ENCODE measurements at places on chromosomes 4 and X.

DNA sequence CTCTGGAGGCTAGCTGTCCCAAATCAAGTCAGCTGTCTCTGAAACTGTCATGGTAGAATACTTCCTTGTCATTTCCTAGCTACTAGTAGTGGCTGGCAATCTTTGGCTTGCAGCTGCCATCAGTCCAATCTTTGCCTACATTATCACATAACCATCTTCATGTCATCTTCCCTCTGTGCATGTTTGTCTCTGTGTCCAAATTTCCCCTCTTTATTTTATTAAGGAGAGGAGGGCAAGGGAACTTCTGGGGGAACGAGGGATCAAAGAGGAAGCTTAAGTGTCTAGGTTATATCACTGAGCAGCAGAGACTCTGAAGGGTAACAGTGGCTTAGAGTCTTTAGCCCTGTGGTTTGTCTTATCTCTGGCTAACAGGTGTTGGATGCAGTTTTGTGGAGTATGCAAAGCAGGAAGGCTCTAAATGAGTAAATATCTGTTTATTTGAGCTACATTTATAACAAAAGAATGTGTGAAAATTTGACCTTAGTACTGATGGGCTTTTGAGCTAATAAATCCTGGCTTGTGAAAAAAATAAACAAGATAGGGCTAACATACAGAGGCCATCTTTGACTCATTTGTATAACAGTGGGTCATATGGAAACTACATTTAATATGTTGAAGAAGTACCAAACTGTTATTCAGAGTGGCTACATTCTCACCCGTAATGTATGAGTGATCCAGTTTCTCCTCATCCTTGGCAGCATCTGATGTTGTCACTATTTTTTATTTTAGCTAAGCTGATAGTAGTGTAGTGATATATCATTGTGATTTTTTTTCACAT, 49.4 kb upstream of the ENOX2 start:
- DNase-seq: no peak

- DNase-seq: no peak
Observed at GRCh38 chr4:6372649-6373525, 99.5 kb downstream of the PPP2R2C start.

- DNase-seq: no peak
Observed at GRCh38 chr4:106659371-106659770, 290.8 kb upstream of the GIMD1 start.

GRCh38 chr4:17347445-17347844, 164.4 kb downstream of the QDPR start:
- DNase-seq: no peak

GRCh38 chrX:153897899-153898298, 6.6 kb upstream of the AVPR2 start:
- DNase-seq: no peak

DNA sequence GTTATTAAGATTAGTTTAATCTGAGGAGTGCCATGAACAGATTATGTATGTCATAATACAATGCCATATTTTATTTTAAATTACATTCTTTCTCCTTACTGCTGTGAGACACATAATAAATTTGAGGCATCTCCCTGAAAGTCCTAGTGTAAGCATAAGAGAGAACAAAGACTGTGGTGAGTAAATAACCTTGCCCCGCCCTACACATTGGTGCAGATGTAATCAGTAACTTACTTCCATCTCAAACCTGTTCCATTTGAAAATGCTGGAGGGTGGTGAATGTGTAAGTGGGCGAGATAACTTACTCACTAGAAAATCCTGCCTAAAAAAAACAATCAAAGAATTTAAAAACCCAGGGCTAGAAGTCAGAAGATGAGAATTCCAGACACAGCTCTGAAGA, 338.1 kb upstream of the SLIT2 start:
- no peak for DNase-seq

DNA sequence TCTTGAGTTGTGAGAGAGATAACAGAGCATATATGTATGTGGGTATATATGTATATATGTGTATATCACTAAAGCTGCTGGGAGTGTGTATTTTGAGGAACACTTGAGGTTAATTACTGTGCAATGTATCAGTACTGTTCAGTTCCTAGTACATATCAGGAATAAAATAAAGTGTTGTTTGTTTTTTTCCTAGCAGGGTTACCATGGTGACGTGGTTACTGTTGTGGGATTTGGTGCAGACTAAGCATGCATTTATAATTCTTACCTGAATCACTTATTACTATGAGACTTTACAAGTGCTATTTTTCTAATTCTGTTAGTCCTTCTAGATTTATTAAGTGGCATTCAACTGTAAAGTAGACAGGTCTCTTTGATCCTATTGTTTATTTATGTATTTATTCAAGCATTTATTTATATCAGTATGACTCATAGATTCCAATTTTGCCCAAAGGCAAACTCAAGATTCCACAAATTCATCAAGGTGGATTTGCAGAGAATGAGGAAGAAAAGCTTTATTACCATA, 26.9 kb upstream of the BEX4 start:
- no peak for DNase-seq

GRCh38 chrX:44903107-44903506, 30.1 kb downstream of the KDM6A start:
- no peak for DNase-seq

DNA sequence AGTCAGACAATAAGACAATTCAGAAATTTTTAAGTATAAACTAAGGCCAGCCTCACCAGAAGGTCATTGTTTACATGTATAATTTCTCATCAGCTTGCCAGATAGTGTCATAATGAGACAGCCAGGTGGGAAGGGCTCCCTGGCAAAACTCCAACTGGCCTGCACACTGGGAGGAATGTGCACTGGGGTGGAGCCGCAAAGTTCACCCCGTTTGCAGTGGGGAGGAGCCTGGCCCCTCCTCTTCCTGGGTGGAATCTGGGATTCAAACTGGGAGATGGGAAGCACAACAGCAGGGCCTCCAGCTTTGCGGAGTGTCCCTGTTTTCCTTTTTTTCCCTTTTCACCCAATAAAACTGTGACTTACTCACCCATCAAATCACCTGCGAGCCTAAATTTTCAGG, 329.9 kb downstream of the SMARCA1 start:
- no peak for DNase-seq

- DNase-seq: no peak
Observed at GRCh38 chr4:143581331-143581946, 67.9 kb downstream of the SMARCA5 start.
